ENCODE measurements at places on chromosomes 11 and 22.
A peak's percentile ranks its signal among the peaks of the same experiment; 100 is the strongest.

DNA sequence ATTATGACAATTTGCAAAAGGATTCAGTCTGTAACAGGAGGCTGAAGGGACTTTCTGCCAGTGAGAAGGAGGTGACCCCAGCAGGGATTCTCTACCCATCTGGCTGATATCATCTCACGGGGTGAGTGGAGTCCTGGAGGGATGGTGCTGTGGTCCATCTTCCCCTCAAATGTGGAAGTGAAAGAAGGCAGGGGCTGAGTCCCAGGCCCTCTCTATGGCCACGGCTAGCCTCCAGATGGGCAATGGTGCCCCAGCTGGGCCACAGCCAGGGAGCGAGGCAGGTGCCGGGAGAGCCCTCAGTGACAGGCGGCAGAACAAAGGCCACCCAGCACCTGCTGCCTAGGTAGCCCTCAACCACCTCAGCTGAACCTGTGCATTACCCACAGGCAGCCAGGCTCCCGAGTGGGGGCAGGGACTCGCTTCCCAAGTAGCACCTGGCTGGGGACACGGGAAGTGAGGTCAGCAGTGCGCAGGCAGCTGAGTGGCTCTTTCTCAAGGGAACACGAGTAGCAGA is 6.7 kb downstream of the NECTIN1 start:
- DNase-seq, result no peak

GRCh38 chr11:61134801-61135257 is 26.4 kb downstream of the VPS37C start:
- no peak for DNase-seq

- no peak for DNase-seq
Observed at GRCh38 chr22:36301851-36302250, 48.9 kb downstream of the APOL1 start.

DNA sequence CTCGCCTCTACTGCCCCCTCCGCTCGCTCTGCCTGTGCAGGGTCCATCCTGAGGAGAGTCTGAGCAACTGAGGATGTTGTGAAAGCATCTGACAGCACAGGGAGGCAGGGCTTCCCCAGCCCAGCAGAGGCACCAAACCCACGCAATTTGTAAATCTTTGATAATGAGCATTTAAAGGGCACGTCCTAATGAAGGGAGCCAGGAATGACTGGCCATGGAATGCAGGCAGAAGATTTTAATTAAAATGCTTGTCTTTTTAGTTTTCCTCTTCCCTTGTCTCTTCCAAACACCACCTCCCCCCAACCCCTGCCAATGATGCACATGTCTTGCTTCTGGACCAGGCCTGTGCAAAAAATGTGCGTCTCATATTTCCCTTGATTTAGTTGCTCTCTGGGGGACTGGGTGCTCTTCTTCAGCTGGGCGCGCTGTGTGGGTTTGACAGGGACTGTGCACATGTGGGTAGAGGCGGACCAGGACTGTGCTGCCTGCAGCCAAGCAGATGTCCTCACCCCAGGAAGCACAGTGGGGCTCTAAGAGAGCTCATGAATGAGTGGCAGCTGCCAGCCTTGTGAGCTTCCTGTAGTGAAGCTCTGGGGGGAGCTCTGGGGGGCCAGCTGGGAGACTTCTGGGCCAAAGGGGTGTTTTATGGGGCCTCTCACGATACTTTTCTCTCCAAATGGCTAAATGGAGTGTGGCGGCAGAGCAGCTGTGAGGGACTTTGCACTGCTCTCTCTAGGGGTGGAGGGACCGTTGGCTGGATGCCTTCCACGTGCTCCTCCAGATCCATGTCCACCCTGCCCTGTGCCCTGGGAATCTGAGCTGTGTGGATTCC is 273.5 kb downstream of the ST3GAL4 start:
- peak; percentile 78 for DNase-seq

GRCh38 chr22:21591695-21592094 is 24.2 kb downstream of the UBE2L3 start:
- DNase-seq, result no peak

DNA sequence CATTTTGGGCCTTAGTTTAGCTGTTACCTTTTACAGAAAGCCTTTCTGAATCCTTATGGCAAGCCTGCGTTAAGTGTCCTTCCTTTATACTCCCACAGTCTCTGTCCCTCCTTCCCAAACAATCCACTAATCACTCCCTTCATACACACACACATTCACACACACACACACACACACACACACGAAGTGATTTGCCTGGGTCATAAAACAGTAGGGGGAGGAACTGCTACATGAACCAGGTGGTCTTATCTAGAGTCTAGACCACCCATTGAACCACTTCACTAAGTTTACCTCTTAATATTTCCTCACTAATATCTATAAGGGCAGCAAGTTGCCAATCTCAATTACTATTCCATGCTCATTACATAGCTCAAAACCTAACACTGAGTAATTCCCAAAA is 196.7 kb upstream of the GUCY1A2 start:
- no peak for DNase-seq

DNA sequence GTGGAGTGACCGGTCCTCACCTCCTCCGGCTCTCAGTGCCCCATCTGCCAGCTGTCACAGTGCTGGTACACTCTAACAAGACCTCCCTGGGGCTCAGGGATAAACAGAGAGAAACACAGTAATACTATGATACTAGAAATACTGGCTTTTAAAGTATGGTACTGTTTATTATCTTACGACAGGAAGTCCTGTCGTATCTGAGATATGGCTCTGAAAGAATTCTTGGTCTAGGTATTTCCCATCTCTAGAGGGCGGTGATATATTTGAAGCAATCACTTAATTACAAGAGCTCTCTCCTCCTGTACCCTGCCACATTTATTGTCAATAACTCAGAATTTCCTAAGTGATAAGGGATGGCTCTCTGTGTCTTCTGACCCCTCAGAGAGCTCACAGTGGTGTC is 119.1 kb downstream of the RRM1 start:
- no peak for DNase-seq

DNA sequence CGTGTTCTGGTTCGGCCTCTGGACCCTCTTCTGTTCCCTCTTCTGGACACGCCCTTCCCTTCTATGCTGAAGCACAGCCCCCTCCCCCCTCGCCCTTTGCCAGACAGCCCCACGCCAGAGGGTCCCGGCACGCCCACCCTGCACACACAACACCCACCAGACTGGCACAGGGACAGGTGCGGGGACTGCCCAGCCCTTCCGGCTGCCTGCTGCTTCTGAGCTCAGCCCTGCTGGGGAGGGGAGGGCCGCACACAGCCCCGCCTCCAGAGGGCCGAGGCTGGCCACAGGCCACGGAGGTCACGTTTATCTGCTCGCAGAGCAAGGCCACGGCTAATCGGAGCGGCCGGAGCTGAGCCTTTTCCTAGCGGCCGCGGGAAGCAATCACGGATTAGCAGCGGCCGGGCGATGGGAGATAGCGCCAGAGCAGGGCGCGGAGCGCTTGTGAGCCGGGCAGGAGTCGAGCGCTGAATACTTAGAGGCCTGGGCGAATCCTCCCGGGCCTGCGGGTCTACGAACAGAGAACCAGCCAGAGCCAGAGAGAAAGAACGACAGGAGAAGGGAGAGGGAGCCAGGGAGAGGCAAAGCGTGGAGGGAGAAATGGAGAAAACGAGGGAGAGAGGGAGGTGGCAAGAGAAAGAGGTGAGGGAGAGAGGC is 21.5 kb downstream of the OTUB1 start:
- DNase-seq, result peak; percentile 88

- no peak for DNase-seq
Observed at GRCh38 chr22:20552443-20553401, 45.3 kb downstream of the MED15 start.

DNA sequence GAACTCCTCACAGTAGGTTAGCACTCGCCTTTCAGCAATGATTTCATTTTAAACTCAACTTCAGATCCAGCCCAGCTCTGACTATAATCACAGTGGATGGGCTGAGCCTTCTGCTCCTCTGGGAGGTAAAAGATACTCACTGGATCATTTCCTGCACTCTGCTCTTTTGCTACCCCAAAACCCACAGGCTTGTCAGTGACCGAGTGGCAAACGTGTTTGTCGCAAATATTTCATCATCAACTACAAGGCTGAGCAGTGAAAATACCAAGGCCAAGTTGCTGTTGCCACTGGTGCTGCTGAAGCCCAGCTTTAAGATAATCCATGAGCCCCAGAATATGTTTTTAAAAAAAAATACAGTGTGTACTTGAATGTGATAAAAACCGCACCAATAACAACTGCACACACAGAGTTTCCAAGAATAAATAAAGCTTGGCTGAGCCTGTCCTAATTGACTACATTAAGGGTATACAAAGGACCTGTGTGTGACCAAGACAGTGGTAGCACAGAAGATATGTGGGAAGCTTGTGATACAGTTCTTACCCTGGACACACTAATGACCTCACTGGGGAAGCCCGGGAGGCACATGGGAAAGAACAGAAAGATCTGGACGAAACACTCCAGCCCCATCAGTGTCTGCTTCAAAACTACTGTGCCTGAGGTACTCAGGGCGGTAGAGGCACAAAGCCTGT is 41.3 kb downstream of the ABTB2 start:
- DNase-seq, result no peak

- peak; percentile 67 for DNase-seq
Observed at GRCh38 chr11:65780770-65781151, at the start of gene AP5B1. TSS of gene AP5B1 (minus strand) at chr11:65780976. CDS start at chr11:65780591, 385 bp downstream.

DNA sequence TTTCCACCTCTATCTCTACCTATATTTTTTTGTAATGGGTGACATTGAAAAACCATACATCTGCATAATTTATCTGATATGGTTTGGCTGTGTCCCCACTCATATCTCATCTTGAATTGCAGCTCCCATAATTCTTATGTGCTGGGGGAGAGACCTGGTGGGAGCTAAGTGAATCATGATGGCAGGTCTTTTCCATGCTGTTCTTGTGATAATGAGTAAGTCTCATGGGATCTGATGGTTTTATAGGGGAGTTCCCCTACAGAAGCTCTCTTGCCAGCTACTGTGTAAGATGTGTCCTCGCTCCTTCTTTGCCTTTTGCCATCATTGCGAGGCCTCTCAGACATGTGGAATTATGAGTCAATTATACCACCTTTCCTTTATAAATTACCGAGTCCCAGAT is 551.0 kb upstream of the ANO5 start:
- DNase-seq, result no peak

DNA sequence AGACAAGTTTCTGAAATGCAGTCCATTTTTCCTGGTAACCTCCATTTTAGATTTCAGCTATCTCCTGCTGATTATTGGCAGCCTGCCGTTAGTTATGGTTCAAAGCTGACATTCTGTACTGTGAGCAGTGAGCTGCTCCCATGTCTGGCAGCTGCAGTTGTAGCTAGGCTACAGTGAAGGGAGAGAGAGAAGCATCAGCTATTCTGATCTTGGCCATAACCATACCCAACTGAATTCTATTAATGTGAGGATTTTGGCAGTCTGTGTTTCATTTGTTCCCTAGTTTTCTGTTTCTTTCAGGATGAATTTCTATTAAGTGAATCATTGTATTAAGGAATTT is 33.4 kb downstream of the SIK2 start:
- DNase-seq, result peak; percentile 80

DNA sequence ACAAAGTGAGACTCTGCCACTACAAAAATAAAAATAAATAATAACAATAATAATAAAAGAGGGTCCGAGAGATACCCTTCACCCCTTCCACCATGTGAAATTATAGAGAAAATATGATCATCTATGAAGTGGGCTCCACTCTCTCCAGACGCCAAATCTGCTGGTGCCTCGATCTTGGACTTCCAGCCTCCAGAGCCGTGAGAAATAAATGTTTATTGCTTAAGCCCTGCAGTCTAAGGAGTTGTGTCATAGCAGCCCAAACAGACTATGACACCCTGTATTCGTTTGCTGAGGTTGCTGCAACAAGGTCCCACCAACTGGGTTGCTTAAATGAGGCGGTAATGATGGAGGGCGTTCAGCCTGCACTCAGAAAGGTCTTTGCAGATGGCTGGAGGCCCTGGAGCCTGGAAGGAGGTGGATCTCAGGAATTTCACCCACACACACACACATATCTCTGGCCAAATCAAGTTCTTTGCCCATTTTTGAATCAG is 7.6 kb upstream of the SEPTIN5 start:
- no peak for DNase-seq

DNA sequence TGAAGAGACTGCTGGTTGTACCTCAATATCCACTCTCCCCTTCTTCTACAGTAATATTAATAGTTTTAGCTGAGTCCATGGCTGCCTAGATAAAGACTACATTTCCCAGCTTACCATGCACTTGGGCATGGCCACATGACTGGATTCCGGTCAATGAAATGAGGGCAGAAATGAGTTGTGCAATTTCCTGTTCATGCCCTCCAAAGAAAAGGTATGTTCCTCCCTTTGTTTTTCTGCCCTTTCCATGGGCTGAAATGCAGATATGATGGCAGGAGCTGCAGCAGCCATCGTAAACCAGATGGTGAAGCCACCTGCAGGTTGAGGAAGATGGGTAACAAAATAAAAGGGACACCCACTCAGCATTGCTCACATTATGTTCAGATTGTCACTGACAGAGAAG is 15.3 kb upstream of the ELFN2 start:
- peak; percentile 44 for DNase-seq

GRCh38 chr11:69339041-69339733 is 45.2 kb downstream of the MYEOV start:
- DNase-seq, result no peak

DNA sequence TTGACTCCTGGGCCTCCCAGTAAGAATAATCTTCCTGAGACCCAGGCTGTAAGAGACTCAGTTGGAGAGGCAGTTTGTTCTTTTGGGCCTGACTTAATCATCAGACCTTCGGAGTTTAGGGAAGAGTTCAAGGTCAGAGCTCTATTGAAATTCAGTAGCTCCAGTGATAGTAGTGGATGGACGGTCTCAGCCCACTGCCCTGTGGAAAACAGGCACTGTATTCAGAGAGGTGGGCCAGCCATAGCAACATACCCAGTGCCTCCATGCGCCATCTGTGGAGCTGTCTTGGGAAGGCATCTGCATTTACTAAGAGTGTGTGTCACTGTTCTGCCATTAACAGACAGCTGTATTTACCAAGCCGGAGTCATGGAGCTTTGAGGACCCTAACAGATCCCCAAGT is 2.9 kb downstream of the SMARCB1 start:
- DNase-seq, result no peak

- DNase-seq, result no peak
Observed at GRCh38 chr22:42397332-42398249, 34.6 kb downstream of the NFAM1 start.

GRCh38 chr22:25053153-25053805 is 100.8 kb downstream of the KIAA1671 start:
- DNase-seq, result no peak

- no peak for DNase-seq
Observed at GRCh38 chr11:77191823-77192495, 63.9 kb downstream of the MYO7A start.

GRCh38 chr11:55697817-55698216 is 35.8 kb downstream of the OR4C6 start:
- DNase-seq, result no peak

GRCh38 chr11:66248903-66249302 is 19.5 kb upstream of the RAB1B start:
- no peak for DNase-seq

DNA sequence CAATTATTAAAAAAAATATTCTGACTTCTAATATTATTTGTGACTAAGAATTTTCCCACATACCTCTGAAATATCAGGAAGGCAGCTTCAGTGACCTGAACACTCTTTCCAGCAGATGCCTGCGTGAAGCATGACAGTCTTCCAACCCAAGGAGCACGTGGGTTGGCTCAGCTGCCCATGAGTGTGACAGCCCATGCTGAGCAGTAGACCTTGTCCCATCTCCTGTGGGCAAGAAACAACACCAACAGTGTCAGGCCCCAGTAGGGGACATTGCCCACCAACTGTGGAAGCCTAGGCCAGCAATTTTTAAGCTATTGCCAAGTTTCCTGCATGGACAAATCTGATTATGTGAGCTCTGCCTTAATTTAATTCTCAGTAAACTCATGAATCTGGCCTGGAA is 66.4 kb upstream of the OLFML1 start:
- peak; percentile 24 for DNase-seq

Measured in eye (tissue), 1 donor.